Retinal pigment epithelial cell (primary cell): ENCODE measurements at places on chromosomes 5 and 9.

GRCh38 chr5:180070756-180071530 lies 616 bp downstream of the RNF130 start:
- DNase-seq = no peak

DNA sequence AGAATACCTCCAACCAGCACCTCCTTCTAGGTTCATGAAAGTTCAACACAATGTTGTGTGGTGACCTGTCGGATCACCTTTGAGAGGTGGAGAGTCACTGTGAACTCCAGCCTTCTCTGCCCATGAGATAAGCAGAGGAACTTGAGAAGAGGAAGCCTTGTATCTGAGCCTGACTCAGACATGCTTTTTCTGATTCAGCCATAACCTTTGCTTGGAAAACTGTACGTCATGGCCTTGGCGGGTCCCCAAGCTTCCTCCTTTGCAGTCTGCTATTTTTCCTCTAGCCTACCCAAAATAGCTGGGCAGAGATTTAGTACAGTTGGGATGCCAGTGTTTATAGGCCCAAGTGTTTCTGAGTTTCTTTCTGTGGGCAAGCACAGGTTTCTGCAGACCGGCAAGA lies 274.7 kb downstream of the CETN3 start:
- no peak for DNase-seq

DNA sequence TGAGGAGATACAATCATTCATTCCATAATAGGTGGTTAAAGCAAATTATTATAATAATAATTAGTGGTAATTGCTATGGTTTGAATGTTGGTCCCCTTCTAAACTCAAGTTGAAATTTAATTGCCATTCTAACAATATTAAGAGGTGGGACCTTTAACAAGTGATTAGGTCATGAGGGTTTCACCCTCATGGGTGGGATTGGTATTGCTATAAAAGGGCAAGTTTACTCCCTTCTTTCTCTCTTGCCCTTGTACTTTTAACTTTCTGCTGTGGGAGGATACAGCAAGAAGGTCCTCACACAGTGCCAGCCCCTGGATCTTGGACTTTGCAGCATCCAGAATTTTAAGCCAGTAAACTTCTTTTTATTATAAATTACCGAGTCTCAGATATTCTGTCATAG lies 101.9 kb upstream of the PARP8 start:
- no peak for DNase-seq

GRCh38 chr9:95724253-95724991 lies 151.1 kb upstream of the ERCC6L2 start:
- DNase-seq = no peak

DNA sequence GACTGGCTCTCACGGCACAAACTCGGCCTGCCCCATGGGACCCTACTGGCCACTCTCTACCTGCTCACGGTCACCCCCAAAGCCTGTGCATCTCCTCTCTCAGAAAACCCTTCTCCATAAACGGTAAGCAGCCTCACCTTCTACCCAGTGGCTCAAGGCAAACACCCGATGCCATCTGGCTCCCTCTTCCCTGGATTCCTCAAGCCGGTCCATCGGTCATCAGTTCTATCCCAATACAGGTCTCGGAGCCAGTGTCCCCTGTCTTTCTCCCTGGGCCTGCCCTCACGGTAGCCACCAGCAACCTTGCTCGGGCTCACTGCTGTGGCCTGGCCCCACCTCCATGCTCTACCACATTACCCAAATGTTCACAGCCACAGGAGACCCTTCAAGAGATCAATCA lies 134.1 kb downstream of the ROR2 start:
- no peak for DNase-seq

DNA sequence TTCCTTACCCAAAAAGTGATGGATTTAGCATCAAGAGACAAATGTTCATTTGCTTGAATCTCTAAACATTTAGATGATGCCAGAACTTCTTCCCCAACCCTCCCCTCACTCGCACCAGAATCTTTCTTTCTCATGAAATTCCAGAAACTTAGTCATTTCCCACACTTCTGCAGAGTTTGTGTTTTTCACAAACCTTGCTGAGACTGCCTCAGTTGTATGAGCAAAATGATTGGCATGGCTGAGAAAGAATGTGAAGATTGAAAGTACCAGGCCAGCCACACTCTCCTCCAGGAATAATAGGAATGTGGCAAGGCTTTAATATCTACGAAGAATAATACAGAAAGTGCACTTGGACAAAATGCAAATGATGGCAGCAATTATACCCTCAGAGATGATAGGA lies 428.3 kb upstream of the CDH6 start:
- peak; percentile 78 for DNase-seq

DNA sequence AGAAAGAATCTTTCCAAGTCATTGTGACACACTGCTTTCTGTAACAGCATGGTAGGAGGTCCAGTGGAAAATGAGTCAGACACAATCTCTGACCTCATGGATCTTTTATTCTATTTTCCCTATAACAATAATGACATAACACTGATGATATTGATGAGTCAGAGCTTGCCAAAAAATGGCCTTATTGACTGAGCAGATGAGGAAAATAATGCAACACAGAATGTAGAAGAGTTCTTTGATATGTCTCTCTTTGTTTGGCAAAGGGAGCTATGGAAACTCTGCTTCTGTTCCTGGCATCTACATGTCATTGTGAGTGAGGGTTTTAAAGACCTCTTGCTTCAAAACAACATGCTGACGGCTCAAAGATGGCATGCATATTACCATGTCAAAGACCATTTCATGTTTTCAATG lies 443.1 kb upstream of the ZNF608 start:
- DNase-seq = no peak

DNA sequence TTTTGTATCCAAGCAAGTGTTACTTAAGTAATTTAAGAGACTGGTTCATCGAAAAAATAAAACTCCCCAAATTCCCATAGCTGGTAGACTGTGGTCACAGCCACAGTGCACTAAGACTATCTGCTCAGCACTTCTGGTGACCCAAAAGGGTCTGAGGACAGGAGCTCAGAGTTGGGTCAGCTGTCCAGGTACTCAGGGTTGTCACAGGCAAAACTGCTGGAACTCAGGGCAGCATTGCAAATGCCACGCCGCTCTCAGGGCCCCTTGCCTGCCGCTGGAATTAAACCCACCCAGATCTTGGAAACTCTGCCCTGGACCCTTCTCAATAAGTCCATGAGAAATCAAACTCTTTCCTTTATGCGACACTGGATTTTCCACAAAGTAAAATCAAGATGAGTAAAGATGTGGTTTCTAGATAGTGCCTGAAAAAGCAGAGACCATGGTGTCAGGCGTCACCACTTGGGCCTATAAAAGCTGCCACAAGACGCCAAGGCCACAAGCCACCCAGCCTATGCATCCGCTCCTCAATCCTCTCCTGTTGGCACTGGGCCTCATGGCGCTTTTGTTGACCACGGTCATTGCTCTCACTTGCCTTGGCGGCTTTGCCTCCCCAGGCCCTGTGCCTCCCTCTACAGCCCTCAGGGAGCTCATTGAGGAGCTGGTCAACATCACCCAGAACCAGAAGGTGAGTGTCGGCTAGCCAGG lies at the start of gene IL13:
IL13 (plus strand) TSS at position 498 of the 705 bp plus-strand sequence; CDS start at position 512, 14 bp downstream.
- DNase-seq = no peak

DNA sequence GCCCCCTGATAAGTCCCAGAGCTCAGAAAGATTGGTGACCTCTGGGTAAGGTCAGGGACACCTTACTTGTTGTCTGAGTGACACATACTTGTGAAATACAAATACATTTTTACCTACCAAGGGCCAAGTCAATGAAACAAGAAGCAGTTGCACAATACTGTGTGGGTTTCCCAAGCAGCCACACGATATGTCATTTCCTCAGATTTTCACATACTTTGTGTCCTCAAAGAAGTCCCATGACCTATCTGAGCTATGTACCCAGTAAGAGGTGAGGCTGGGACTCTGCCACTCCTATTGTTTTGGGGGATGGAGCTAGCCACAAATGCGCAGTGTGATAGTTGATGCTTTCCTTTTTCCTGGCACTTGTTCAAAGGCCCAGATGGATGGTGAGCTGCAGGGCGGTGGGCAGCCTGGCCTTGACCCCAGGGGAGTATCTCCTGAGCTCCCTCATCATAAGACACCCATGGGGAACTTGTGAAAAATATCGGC lies 4.8 kb upstream of the SLC25A51 start:
- no peak for DNase-seq

- peak; percentile 77 for DNase-seq
These were observed 60.9 kb upstream of the IL17B start for GRCh38 chr5:149439899-149440542.

- no peak for DNase-seq
These were observed 46.1 kb downstream of the RFX3 start for GRCh38 chr9:3479514-3480352.

DNA sequence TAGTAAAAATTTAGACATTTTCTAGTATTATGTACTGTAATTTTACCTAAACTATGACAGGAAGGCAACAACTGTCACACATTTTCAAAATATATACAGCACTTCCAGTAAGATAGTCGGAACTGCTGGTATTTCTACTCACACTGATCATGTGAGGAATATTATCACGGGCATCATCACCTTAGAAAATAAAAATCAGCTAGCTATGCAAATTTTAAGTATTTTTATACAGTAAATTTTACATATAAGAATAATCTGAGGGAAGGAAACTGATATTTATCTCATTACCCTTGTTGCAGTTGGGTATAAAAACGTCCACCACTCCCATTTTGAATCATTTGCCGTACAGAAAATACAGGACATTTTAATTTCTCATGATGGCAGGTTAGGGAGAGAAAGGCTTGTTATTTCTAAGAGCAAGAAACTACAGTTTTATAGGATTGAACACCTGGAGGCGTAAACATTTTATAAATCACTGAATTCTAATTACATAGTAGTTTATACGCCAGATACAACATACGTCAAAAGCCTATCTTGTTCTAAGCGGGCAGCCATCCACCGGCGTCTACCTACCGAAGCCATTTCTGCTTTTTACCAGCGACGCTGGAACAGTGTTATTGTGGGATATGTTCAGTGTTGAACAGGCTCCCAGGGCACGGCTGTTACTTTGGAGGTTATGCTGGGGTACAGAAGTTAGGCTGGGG lies 729 bp upstream of the TNPO1 start:
- no peak for DNase-seq

DNA sequence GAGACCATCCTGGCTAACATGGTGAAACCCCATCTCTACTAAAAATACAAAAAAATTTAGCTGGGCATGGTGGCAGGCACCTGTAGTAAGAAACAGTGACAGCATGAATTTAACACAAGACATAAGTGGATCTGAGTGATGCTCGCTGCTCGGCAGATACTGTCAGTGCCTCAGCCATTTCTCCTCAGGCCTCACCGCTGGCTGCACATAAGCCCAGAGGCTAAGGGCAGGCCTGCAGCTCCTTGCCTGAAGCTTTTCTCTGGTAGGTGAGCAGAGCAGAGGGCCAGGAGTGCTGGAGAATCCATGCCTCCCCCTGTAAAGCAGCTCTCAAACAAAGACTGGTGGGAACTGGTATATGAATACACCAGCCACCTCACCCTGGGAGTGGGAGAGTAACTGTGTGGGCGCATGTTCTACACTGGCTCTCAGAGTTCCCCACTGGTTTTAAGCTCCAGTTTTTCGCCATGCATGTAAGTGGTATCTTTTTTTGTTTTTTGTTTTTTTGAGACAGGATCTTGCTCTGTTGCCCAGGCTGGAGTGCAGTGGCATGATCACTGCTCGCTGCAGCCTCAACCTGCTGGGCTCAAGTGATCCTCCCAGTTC lies 10.3 kb upstream of the CD72 start:
- no peak for DNase-seq

- no peak for DNase-seq
These were observed 39.6 kb downstream of the PCDHGC5 start for GRCh38 chr5:141528291-141528984.

- DNase-seq = no peak
These were observed 26.1 kb upstream of the CAST start for GRCh38 chr5:96636046-96636445.

DNA sequence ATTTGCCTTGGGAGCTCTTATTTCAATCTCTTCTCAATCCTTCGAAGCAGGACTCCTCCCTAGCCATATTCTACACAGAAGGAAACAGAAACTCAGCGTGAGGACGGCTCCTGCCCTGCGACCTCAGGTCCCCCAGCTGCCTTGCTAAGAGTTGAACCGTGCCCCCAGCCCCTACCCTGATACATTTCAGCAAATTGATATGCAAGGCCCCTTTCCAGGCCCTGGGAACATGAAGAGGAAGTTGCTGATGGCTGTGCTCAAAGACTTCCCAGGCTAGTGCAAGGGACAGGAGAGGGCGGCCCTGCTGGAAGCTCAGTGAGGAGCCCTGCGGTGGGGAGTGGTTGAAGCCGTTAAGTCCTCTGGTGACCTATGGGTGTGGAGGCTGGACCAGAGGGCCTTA lies 41.5 kb downstream of the BOD1 start:
- no peak for DNase-seq
